ENCODE measurements at places on chromosomes 13 and 19.

DNA sequence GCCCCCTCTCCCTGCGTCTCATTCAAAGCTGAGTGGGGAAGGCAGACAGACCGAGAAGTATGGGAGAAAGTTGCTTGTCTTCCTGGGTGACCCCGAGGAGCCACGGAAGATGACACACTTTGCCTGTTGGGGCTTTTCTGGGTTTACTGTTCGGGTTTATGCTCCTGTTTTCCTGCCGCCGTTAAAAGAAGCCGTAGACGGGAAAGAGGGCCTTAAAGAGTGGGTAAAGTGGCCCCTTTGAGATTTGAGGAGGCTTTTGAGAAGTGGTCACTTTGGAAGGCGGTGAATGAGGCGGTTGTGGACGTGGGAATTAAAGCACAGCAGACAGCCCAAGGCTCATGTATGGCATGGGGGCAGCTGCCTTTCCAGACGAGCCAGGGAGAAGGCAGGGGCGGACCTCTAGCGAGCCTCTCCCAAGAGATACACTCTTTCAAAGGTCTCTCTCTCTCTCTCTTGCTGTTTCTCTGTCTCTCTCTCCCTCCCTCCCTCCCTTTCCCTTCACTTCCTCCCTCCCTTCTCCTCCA is 493 bp upstream of the LHFPL6 start:
- DNase-seq = peak; percentile 45

DNA sequence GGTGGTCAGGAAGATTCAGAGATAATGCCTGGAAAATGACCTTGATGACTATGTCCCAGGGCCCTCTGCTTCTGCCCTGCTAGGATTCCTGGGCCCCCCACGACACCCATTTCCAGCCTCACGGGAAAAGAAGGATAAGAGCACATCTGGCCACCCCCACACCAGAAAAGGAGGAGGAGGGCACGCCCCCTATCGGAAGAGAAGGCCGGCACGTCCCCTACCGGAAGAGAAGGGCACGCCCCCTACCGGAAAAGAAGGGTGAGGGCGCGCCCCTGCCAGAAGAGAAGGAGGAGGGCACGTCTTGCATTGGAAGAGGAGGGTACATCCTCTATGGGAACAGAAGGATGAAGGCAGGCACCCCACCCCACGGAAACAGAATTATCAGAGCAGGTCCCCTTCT is 84.3 kb downstream of the IER2 start:
- no peak for DNase-seq

DNA sequence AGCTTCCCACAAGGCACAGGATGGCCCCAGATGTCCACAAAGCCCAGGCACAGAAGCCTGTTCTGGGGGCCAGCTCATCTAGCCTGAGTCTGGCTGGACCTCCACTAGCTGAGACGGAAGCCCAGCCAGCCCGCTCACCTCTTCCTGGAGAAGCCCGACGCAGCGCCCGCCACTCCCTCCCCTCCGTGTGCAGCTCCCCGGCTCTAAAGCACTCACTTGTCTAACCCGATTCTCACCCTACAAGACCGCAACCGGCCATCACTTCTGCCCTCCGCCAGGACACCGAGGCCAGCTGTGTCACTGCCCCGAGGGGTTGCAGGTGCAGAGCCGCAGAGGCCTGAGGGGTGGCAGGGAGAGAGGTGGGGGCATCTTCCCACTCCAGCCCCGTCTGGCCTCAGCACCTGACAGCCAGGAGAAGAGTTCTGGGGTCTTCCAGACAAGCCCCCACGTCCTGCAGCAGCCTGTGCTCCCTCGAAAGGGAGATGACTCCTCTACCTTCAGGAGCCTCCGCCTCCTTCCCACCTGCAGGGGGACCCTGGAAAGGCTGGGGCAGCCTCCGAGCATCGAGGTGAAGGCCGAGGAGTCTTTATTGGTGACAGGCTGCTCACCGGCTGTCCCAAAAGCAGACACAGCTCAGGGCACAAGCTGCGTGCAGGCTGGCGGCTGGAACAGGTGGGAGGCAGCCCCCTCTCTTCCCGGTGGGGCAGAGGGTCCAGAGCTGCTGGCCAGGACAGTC is 5.9 kb upstream of the DIRAS1 start:
- no peak for DNase-seq

DNA sequence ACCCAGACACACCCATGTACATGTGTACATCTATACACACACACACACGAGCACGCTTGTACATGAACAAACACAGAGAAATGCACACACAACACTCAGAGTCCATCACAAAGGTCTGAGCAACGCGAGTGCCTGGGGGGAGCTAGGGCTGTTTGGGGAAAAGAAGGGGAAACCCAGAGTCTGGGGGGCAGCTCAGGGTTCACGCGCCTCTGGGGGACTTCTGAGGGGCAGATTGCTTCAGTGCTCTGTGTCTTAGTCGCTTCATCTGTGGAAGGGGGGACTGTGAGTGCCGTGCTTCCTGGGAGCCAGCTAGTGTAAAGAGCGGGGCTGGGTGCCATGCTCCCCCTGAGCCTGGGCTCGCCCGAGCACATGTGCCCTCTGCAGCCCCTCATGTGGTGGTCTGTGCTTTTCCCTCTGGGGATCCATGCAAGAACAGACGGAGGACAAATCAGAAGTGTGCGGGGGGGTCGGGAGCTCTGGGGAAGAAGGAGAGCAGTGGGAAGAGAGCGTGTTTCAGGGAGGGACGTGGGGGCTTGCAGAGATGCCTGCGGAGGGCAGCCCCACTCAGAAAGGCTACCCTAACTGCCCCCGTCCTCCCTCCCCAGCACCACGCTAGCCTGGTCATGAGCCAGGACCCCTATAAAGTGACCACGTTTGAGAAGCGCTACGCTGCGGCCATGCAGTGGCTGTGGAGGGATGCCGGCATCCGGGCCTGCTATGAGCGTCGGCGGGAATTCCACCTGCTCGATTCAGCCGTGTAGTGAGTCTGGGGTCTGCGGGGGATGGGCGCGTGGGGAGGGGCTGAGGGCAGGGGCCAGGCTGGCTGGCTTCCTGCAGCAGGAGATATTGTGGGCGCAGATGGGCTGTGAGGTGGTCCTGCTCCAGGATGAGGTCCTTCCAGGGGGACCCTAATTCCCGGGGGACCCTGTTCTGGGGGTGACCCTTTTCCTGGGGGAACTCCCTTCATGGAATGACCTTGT is 14.0 kb downstream of the GNA15 start:
- DNase-seq = no peak

DNA sequence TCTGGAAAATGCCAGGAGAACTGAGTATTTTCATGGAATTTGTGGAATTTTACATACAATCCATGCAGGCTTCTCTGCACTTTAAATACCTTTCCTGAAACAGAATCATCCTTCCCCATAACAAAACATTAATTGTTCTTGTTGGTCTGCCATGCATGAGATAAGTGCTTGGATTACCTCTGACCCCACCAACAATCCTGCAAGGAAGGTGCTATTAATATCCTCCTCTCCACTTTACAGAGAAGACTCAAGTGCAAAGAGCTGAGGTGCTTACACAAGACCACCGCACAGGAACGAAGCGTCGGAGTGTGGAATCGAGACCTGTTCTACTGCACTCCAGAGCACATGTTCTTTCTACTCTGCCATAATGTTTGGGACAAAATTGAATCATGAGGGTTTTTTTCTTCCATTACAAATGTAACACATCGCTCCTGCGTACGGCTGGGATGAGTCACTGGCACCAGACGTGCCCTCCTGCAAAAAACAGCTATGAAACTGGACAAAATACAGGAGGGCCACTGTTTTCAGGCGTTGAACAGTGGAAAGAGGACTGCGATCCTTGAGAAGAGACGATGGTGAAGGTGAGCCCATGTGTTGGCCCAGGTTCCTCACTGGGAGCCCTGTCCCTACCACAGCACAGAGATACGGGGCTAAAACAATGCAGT is 12.9 kb upstream of the LRRC4B start:
- no peak for DNase-seq

- DNase-seq = no peak
Measured at GRCh38 chr19:7831452-7831851, 1.4 kb downstream of the EVI5L start.

GRCh38 chr13:33182729-33183128 is 102.8 kb downstream of the STARD13 start:
- DNase-seq = no peak

- DNase-seq = peak; percentile 33
Measured at GRCh38 chr19:39413272-39413910, 922 bp downstream of the PLEKHG2 start.

GRCh38 chr19:10432736-10433130 is 12.4 kb downstream of the PDE4A start:
- no peak for DNase-seq

DNA sequence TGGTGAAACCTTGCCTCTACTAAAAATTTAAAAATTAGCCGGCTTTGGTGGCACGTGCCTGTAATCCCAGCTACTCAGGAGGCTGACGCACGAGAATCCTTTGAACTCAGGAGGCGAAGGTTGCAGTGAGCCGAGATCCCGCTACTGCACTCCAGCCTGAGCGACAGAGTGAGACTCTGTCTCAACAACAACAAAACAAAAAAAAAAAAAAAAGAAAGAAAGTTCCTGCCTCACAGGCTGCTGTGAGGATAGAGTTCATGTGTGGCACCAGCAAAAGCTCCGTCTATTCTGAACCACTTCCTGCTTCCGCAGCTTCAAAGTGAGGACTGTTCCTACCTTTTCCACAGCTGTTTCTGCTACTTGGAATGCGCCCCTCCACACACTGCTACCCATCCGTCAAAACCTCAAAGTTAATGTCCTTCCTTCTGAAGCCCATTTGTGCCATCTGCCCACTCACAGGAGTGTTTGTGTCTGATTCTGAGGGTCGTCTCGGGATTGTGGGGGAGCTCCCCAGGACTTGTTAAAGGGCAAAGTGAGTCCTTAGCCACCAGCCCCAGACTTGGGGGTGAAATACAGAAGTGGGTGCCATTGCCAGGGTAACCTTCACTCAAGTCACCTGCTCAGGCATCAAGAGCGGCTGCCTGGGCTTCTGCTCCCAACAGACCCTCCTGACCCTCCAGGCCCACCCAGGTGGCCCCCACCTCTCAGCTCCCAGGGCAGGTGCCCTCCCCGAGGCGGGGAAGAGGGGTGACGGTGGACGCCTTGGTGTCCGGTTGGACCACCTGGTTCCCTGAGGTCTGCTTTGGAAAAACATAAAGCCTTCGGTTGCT is 2.9 kb downstream of the MFSD12 start:
- DNase-seq = no peak

DNA sequence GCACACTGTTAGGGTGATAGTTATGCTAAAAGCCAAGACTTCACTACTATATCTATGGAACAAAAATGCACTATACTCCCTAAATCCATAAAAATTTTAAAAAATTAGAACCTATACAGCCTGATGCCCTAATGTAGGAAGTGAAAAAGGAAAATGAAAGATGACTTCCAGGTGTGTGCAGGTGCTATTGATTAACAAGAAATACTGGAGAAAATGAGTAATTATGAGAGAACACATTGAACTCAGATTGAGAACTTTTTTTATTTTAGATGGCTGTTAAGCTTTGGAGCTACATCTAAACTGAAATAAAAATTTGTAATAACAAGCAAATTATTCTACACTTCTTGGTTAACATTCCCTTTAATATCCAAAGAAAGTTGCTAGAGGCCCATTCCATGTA is 1015.7 kb downstream of the PCDH9 start:
- no peak for DNase-seq

DNA sequence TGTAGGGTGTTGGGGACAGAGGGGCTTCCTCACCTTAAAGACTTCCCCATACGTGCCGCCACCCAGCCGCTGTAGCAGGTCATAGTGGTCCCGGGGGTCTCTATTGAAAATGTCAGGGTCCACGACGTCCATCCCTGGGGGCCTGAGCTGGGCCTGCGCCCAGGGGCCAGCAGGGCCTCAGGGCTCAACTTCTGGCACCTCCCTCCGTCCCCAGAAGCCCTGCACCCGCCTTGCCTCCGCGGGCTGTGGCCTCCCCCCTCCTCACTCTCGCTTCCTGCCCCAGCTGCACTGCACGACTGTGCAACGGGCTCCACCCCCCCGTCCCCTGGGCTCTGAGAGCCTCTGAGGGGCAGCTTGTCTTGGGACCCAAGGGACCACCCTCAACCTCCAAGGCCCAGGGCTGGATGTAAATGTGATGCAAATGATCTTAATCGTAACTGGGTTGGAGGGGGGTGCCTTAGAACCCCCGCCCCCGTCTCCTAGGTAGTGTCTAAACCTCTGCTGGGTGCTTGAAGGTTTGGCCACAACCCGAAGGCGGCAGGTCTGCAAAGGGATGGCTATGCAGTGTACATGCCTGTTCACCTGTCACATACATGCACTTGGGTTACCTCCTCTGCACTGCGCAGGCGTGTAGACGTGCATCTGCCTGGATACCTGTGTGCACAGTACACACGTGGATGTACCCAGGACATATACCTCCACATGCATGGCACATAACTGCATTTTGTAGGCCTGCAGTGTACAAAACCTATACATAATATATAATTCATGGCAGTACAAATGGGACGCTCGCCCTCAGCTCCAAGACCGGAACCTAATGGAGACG is at the start of gene MAP4K1:
TSS of gene MAP4K1 (minus strand) at position 190 of the 826 bp plus-strand sequence. CDS start at position 132, 58 bp downstream.
- no peak for DNase-seq

- no peak for DNase-seq
Measured at GRCh38 chr19:46812977-46813838, 24.8 kb upstream of the SLC1A5 start.

- peak; percentile 80 for DNase-seq
Measured at GRCh38 chr13:111973186-111973585, 93.8 kb upstream of the SOX1 start.

DNA sequence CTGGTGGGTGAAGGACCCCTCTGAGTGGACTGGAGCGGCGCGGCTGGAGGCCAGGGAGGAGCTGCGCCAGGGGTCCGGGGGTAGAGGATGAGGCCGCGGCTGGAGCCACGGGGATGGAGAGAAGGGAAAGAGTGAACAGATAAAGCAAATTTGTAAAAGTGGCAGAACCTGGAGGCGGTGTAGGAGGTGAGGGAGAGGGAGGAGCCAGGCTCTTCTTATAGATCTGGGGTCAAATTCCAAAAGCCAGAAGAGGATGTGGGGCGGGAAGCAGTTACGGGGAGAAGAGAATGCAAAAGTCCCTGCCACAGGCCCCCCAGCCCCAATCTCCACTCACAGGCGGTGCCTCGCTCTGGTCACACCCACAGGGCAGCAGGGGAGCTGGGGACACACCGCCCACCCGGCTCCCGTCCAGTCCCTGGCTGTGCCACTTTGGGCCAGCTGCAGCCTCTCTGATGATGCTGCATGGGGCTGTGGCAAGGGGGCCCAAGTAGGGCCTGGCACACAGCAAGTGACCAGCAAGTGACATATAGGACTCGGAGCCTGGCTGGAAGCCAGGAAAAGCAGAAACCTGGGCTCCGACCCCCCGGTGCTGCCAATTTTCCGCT is 11.1 kb downstream of the LRRC4B start:
- no peak for DNase-seq

DNA sequence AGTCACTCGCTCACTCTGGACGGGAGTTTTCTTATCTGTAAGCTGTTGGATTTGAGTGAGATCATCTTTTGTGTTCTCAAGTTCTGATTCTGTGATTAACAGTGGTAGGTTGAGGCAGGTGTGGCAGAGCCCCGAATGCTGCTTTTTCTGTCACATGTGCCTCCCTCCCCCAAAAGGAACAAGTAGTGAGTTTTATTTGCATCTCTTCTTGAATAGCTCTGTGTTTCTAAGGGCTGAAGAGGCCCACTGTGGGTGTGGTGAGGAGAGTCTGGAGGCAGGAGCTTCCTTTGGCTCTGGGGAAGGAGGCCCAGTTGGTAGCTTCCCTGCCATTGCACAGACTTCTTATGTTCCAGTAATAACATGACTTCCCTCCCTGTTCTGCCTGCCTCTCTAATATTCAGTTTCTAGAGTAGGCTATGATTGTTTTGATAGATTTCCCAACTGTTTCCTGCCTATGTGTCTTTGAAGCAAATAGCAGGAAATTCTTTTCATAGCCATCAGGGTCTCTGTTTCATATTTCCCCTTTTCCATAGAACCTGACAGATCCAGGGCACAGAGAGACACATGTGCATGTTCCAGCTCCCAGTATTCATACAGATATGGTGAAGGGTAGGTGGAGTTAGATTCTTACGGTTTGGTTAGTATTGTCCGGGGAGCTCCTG is 23.9 kb upstream of the CXCL17 start:
- no peak for DNase-seq

Measured in NCI-H1092 treated with DMSO at 0.1 percent for 48 hours (cell line).